ENCODE measurements at places on chromosomes 7 and 10. TPM values are rescaled to one million over a fixed set of nuclear protein-coding genes. Genes with fewer than 3 reads are reported as not detected.

SLC13A4 gene
- polyA plus RNA-seq = 1.4 TPM

GIMAP2 gene
- not detected for polyA plus RNA-seq

SLC13A1 gene
- not detected for polyA plus RNA-seq

SMKR1 gene
- polyA plus RNA-seq = 3.4 TPM

ZSCAN25 gene
- 12.1 TPM for polyA plus RNA-seq

NPFFR1 gene
- not detected for polyA plus RNA-seq

SLC16A9 gene
- 185 TPM for polyA plus RNA-seq

SGCE gene
- 119 TPM for polyA plus RNA-seq

KIF11 gene
- polyA plus RNA-seq = 0.32 TPM

FAM237B gene
- not detected for polyA plus RNA-seq

LEP gene
- not detected for polyA plus RNA-seq

TACC2 gene
- 17.6 TPM for polyA plus RNA-seq

BBS9 gene
- 8.4 TPM for polyA plus RNA-seq

RUFY2 gene
- polyA plus RNA-seq = 168 TPM

CFAP46 gene
- 3.5 TPM for polyA plus RNA-seq

CPED1 gene
- not detected for polyA plus RNA-seq

PILRA gene
- 23.7 TPM for polyA plus RNA-seq

AGR2 gene
- polyA plus RNA-seq = not detected

MRLN gene
- not detected for polyA plus RNA-seq

HOXA7 gene
- polyA plus RNA-seq = not detected

Measured in neural cell (in vitro differentiated cells).